ENCODE measurements at places on chromosomes 1 and 21.

DNA sequence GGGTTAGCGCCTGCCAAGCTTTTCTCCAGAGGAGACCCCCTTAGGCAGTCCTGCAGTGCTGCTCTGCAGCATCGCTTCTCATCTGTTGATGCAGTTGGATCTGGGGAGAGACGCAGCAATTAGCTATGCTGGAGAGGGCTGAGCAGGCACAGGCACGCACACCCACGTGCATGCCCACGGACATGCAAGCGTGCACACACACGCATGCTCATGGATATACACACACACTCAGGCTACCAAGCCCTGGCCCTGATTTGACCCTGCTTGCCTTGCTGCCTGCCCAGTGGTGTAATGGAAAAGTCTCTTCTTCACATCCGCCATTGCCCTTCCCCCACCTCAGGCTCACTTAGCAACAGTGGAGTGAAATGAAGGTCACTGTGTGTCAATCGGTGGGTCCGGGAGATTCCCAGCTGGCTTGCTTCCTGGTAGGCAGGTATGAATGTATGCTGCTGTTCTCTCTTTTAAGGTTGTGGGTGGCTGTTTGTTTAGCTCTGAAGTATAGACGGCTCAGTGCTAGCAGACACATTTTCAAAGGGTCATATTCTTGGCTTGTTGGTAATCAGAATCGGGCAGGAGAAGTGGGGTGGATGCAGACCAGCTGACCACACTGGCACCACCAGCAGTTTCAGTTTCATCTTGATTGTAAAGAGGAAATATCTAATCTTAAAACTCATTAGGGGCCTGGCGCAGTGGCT, 9.5 kb downstream of the ATP1B1 start:
- peak; percentile 47 for DNase-seq

GRCh38 chr1:206679738-206680211, 4.9 kb upstream of the MAPKAPK2 start:
- no peak for DNase-seq

- DNase-seq, result no peak
Observed at GRCh38 chr21:22961258-22961657, 1963.0 kb downstream of the NCAM2 start.

DNA sequence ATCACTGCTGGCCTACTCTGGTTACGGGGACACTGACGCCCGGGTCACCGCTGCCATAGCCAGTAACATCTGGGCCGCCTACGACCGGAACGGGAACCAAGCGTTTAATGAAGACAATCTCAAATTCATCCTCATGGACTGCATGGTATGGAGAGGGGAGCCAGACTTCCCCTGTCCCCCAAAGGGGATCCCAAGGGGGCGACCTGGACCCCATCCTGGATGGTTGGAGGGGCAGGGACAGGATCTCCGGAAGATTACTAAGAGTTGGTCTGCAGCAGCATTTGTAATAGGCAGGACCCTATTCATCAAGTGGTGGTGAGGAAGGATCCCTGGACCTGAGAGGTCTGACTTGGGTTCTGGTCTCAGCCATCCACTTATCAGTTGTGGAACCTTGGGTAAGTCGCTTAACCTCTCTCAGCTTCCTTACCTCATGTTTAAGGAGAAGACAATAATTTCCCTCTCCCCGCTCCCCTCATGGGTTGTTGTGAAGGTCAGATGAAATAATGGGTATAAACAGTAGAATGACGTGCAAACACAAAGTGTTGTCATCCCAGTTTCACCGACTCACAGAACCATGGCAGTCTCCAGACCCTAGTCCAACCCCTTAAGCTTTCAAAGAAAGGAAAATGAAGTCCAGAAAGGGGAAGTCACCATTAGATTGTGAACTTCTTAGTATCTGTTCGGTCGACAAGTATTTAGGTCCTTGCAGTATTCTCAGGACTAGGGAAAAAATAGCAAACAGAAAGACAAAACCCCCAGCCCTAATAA, 883 bp downstream of the LAMTOR2 start:
- no peak for DNase-seq

DNA sequence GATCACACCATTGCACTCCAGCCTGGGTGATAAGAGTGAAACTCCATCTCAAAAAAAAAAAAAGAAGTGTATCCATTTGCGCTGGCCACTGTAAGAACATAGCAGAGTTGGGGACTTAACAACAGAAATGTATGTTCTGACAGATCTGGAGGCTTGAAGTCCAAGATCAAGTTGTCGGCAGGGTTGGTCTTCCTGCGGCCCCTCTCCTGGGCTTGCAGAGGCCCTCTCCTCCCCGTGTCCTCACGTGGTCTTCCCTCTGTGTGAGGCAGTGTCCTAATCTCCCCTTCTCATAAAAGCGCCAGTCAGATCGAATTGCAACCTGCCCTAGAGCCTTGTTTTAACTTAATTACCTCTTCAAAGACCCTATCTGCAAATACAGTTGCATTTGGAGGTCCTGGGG, 52.6 kb downstream of the MT1HL1 start:
- no peak for DNase-seq

DNA sequence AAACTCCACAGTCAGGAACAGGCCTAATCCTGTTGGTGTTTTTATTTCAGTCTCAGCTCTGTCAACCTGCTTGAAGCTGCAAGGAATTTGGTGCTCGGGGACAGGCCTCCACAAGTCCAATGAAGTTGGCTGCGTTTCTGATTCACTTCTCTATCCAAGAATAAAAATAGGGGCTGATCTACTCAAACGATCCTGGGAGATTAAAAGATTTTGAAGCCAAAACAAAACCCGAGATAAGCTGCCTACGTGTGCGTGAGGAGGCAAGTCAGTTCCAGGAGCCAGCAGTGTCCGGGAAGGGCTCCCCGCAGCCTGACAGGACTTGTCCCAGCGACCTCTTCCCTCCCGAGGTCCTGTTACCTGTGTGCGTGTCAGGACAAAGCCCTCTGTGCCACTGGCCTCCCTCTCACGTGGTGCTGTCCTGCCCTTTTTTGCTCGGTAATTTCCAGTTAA, 98.0 kb downstream of the ETS2 start:
- DNase-seq, result no peak

DNA sequence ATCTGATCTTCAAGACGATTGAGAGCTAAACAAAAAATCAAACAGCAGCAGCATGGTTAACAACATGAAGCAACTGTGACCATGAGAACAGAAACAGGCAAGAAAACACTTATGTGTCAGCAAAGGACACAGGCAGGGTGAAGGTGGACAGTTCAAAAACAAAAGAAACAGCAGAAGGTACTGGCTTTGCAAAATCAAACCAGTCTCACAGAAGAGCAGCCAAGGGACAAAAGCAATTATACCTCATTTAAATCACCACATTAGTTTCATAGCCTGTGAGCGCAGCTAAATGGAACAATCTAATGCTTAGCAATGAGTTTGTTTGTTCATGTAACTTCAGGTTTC, 59.1 kb downstream of the CAPN2 start:
- no peak for DNase-seq

DNA sequence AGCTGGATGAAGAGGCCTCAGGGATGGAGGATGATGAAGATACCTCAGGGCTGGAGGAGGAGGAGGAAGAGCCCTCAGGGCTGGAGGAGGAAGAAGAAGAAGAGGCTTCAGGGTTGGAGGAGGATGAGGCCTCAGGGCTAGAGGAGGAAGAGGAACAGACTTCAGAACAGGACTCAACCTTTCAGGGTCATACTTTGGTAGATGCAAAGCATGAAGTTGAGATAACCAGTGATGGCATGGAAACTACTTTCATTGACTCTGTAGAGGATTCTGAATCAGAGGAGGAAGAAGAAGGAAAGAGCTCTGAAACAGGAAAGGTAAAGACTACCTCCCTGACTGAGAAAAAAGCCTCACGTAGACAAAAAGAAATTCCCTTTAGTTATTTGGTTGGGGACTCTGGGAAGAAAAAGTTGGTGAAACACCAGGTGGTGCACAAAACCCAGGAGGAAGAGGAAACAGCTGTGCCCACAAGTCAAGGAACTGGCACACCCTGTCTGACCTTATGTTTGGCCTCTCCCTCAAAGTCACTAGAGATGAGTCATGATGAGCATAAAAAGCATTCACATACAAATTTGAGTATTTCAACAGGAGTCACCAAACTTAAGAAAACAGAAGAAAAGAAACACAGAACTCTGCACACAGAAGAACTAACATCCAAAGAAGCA, 15.4 kb downstream of the L1TD1 start:
- no peak for DNase-seq

GRCh38 chr1:194908643-194909042, 1699.6 kb downstream of the KCNT2 start:
- DNase-seq, result no peak

- DNase-seq, result no peak
Observed at GRCh38 chr1:183941001-183941400, 96.5 kb downstream of the COLGALT2 start.

DNA sequence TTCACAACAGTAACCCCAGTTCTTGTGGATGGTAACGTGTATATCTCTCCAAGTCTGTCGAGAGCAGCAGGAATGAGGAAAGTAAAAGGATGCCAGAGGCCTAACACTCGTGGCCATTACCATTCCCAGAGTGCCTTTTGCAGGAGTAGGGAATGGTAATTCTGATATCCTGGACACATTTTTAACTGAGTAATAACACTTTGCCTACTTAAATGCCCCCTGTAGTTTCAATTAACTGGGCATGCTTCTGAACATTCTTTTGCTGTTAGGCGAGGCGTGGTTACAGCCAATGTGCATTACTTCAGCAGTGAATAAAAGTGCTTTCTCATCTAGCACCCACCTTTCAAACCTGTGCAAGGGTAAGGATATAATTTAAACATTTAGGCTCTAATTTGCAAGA, 258.5 kb upstream of the ADGRL2 start:
- no peak for DNase-seq

GRCh38 chr1:93651695-93652094, 29.9 kb downstream of the BCAR3 start:
- DNase-seq, result no peak

DNA sequence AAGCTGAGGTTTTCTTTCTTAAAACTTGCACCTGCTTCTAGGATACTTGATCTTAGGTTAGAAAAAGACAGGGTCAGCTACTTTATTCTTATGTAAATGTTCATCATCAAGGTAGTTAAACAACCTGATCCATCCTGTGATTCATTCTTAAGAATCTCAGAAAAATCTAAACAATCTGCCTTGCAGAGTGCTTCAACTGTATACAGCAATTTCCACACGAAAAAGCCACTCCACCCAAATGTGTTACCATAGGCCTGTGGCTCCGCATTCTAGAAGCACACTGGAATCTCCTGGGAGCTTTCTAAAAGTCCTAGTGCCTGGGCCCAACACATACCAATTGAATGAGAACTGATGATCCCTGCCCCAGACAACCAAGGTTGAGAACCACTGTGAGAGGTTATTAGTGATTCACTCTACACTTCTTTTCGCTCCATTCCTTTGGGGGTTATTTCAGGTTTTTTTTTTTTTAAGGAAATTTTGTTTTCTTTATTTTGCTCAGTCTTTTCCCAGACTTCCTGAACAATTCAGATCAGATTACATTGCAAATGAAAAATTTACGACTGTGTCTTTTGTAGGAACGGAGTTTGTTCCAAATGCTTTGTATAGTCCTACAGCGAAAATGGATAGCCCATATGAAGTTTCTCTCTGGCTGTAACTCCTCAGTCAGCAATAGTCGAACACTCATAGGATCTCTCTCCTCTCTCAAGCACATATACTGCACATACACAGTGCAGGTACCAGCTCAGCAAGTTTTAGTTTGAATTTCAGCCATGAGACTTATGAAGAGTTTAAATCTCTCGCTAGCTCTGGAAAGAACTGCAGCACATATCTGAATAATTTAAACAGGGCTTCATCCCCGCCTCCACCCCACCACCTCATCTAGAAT, 16.1 kb downstream of the SMYD2 start:
- DNase-seq, result no peak

DNA sequence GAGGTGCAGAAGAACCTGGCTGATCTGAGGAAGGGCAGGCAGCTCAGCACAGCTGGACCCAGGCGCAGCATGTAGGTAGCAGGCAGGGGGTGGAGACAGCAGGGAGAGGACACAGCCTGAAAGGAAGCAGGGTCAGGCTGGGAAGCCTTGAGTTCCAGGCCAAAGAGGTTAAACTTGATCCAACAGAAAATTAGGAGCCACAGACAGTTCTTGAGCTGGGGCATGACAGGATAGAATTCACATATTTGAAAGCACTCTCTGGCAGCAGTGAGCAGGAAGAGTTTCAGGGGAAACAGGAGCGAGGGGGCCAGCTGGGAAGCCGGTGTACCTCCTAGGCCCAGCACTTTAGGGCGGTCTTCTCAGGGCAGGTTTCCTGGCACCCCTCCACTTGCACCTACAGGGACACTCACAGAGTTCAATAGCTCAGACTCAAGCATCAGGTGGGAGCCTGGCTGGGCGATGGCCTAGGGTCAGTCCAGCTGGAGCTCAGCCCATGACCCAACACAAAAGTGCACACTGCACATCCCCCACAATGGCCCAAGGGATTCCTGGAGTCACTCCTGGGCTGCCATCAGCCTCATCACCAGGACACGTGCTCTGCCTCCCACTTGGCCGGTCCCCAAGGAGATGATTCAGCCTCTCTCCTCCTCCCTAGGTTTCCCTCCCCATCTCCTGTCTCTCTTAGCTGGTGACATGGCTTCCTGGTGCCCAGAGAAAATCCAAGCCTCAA, 22.7 kb downstream of the MATN1 start:
- peak; percentile 58 for DNase-seq

DNA sequence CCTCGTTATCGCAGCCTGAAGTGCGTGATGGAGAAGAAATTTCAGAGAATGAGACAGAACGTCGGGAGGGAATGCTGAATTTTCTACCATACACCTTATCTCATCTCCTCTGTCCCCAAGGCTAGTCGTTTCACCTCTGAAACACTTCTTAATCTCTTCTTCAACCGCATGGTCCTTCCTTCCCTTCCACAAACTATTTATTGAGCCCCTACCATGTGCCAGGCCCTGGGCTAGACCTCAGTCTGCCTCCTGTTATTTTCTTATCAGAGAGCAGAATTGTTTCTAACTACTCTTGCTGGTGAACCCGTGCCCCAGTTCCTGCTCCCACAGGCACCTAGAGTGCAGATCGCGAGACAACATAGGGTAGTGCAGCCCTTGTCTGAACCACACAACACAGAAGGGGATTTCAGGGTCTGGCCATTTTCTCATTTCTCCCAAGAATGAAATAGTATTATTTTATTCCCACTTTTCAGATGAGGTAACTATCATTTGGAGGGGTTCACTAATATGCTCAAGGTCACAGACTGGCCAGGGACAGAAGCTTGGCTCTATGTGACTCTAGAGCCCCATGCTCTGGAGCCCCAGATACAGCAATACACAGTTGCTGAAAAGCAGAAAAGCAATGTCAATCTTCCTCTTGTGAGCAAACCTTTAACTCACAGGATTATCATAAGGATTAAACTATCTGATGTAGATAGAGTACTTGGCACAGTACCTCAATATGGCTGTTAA, 598 bp upstream of the ADIPOR1 start:
- no peak for DNase-seq

GRCh38 chr1:1510912-1511532, 940 bp upstream of the ATAD3A start:
- no peak for DNase-seq

GRCh38 chr1:52976183-52977035, 49.3 kb downstream of the SCP2 start:
- DNase-seq, result no peak

GRCh38 chr1:221839321-221839720, 97.4 kb upstream of the DUSP10 start:
- no peak for DNase-seq
